Islet precursor cell (in vitro differentiated cells): ENCODE measurements at places on chromosomes 1 and 21.
A peak's percentile ranks its signal among the peaks of the same experiment; 100 is the strongest.

GRCh38 chr1:167617153-167618147, 12.6 kb upstream of the RCSD1 start:
- peak; percentile 79 for DNase-seq

DNA sequence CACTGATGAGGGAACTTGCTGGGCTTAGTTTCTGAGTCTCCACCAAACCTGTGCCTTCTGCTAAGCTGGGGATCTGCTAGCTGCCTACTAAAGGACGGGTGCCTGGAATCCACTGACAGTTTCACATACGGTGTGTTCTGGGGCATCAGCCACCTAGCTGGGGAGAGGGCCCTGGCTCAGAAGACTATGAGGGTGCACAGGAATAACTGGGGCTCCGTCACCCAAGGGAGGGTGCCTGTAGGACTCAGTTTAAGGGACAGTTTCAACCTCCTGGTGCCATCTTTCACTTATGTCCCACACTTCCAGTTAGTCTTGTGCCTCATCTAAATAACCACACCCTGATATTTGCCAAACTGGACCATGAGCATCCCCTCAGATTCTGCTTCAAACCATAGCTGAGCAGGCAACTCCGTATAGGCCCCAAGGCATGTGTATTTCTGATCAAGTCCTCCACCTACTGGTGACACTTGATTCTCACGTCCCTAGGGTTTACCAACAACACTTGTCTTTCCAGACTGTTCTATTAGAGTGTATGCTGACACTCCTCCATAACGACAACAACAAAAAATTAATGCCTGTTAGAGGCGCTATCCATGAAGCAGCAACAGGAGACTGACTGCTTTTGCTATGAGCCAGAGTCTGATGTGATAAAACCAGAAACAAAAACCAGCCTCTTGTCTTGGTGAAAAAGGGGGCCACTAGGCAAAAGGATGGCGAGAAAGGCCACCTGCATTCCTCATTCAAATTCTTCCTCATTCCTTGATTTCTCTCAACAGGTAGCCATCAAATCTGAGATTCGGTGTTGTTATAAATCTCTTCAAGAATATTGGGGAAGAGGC, 55.0 kb upstream of the PAXBP1 start:
- peak; percentile 63 for DNase-seq

DNA sequence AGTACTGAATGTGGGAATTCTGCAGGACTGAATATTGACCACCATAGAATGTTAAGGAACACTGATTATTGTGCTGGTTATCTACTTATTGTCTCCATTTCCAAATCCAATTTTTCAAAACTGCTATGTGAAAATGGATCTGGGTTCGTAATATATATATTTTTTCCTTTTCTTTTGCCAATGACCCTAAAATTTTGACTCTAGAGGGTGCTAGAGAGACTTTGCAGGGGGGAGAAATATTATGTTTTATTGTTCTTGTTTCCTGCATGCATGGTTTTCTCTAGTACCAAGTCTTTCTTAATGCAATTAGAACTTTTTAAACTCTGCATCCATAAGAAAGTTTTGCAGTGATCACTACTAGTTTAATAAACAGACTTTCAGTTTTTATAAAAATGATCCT, 1256.9 kb downstream of the BRINP3 start:
- no peak for DNase-seq

- DNase-seq: no peak
These were observed 125.6 kb downstream of the BARHL2 start for GRCh38 chr1:90591355-90591969.

- DNase-seq: no peak
These were observed 85.7 kb downstream of the NENF start for GRCh38 chr1:212518188-212519054.

DNA sequence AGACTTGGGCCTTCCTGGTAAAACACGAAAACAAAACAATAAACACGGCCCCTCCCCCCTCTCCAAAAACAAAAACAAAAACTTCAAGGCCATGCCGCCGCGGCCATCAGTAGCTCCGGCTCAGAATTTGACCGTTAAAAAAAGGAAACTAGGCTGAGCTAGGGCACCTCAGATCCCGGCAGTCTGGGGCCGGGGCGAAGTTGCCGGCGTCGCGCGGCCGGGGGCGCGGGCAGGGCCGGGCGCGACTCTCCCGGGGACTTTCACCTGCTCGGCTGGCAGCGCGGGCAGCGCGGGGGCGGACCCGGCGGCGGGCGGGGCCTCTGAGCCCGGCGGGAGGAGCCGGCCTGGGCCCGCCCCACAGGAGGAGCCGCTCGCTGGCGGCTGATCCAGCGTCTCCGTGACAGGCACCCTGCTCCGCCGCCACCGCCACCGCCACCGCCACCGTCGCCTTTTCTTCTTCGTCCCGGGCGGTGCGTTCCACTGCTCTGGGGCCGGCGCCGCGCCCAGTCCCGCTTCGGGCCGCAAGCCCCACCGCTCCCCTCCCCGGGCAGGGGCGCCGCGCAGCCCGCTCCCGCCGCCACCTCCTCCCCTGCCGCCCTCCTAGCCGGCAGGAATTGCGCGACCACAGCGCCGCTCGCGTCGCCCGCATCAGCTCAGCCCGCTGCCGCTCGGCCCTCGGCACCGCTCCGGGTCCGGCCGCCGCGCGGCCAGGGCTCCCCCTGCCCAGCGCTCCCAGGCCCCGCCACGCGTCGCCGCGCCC, at the start of gene NOS1AP:
Gene NOS1AP, plus strand, starts transcription at position 358 of the 760 bp plus-strand sequence. CDS start 487 bp downstream, outside the sequence.
- peak; percentile 90 for DNase-seq

- peak; percentile 65 for DNase-seq
These were observed 14.3 kb downstream of the ADAMTSL4 start for GRCh38 chr1:150563340-150564038.

- no peak for DNase-seq
These were observed 38.8 kb downstream of the C1orf21 start for GRCh38 chr1:184425449-184426277.

DNA sequence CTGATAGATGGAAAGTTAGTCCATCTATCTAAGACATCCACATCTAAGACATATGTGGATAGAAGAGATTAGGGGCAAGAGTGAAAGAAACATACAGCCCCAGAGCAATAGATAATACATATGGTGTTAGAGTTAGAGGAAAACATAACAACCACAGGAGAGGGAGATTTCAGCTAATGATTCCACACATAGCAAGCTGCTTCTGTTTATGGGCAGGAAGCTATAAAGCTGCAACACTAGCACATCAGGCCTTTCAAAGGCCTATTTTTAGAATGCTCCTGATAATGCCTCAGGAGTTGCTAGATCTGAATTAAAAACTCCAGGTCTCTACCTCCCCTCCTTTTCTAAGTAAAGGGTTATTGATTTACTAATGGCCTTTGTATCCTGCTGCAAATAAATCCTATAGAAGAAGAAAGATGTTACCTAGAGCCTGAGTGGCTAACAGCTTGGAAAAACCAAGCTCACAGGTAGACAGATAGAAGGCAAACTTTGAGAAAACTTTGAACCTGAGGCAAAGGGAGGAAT, 36.1 kb downstream of the BRINP2 start:
- no peak for DNase-seq

- DNase-seq: peak; percentile 63
These were observed 127.8 kb downstream of the TBX19 start for GRCh38 chr1:168408539-168408865.

- peak; percentile 94 for DNase-seq
These were observed 102.8 kb downstream of the RHOU start for GRCh38 chr1:228837817-228838716.

GRCh38 chr1:101408212-101409042, 171.6 kb downstream of the S1PR1 start:
- DNase-seq: no peak

GRCh38 chr21:32334980-32335531, 36.4 kb downstream of the MRAP start:
- peak; percentile 52 for DNase-seq

GRCh38 chr1:64309431-64309831, 106.0 kb downstream of the UBE2U start:
- DNase-seq: no peak

DNA sequence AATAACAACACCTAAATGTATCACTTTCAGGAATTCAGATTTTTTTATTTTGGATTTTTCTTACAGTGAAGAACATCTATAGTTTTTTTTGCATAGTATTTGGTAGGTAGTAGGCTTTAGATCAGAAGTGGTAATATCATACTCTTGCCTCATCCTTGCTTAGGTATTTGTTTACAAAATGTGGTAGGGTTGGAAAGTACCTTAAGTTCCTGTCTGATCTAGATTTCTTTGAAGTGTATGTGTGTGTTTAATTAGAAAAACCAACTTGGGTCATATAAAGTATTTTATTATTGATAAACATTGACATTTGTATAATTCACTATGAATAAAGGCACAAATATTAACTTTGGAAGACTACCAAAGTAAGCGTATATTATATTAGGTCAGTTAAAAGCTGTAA, 85.3 kb upstream of the GPR88 start:
- DNase-seq: no peak

DNA sequence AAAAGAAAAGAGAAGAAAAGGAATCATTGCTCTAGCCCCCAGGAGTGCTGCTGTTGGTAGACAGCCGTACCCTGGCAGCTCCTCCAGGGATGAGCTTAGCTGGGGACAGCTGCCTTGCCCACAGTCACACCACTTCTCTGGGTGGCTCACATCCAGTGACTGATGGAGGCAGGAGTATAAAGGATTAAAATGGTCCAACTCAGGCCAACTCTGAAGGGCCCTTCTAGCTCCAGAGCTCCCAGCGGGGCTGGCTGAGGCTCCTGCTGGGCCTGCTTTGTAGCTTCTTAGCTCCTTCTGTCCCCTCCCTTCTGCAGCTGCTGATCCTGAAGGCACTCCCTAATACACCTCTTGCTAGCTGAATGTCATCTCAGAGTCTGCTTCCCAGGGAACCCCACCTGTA, 4.4 kb downstream of the CITED4 start:
- no peak for DNase-seq

DNA sequence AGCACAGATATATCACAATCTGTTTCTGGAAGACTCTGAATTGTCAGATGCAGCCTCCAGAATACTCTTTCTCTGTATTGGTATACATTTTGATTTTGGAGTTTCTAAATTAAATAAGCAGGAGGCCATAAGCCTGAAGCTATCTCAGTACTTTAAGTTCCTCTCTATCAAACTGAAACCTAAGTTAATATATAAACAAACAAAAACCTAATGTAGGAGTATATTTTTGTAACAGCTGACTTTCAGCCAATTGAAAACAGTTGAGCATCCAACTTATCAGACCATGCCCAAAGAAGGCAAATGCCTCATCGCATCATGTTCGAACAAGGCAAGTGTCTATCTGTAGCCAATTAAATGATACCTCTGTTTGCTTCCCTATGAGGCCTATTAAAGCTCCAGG, 1054.4 kb downstream of the AMY1C start:
- no peak for DNase-seq

GRCh38 chr1:164647211-164647610, 88.2 kb downstream of the PBX1 start:
- no peak for DNase-seq

DNA sequence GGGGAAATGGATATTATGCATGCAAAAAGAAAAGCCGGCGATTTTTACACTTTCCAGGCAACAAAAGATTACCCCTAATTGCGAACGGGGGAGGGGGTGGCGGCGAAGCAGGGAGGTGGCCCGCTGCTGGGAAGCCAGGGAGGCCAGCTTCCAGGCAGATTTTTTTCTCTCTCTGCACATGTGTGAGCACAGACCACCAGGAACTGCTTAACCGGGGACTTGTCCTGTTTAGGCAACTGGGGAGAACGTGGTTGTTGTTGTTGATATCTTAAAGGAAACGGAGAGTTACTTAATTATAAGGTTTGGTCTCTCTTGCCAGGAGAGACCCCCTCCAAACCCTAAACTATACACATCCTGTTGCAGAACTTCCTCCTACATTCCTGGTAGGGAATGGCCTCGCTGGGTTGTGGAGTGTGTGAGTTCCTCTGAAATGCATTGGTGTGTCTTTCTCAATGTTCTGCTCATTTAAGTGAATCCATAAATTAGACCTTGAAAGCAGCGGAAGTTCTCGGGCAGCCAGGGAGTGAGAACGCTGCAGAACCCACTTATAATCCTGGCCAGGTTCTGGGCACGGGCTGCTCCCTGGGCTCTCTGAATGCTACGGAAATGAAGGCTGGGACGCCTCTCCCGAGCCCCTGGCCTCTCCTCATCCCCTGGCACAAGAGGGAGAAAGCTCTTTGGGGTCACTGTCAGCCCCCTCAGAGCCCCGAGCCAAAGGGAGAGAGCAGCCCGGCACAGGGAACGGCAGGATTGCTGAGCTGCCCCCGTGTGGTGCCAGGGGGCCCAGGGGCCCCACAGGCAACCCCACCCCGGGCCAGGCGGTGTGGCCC, 250.0 kb downstream of the FOXD2 start:
- peak; percentile 65 for DNase-seq
